CD4-positive, alpha-beta T cell treated with Interleukin-15 for 1 hour (primary cell): ENCODE measurements at places on chromosomes 13 and 19.
A peak's percentile ranks its signal among the peaks of the same experiment; 100 is the strongest.

- DNase-seq = no peak
Measured at GRCh38 chr13:101149735-101150384, 266.4 kb downstream of the NALCN start.

DNA sequence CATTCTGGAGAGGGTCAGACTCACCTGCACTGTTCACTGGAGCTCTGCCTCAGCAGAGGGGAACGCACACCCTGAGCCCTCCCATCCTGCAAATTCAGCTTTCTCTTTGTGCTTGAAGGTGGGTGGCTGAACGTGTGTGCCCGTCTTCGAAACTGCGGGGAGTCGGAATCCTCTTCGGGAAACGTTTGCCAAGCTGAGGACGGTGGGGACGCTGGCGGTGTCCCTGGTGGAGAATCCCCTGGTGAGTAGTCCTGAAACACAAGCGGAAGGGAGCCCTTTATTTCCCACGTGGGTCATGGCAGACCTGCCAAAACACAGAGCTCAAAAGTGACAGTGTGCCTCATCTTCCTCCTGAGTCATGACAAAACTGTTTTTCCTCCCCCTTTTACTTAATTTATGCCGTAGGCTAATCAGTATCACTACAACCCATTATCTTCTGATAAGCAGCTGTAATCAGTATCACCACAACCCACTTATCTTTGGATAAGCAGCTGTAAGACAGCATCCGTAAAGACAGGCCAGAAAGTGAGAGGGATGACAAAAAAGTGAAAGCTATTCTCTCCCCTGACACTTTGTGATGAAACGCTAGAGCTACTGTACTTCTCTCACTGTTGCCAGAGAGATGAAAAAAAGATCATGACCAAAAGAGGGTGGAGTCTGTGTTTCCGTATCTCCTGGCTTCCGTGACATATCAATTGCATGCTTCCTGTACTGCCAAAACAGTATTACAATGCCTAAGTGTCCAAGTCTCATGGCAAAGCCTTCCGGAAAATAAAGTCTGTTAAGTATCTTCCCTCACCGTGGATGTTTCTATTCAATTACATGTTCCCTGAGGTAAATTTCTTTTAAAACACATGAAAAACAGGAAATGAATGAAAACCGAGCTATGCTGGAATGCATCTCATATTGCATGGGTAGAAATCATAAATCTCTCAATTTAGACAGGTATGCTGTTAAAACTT lies 155.5 kb downstream of the TBC1D4 start:
- DNase-seq = peak; percentile 39

DNA sequence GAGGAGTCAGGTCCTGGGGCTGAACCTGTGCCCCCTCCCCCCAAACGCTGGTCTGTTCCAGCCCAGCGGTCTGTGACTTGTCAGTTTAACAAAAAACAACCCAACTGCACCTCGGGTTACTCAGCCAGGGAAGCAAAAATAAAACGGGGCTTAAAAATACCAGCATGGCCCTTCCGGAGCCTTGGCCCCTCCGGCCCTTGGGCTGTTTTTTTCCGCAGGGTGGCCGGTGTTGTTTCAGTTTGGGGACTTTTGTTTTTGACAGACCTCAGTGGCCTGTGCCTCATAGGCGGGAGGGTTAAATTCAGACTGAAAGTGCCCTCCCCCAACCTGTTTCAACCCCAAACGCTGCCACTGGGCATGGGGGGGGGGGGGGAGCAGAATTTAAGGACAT lies 4.0 kb downstream of the TCF3 start:
- DNase-seq = no peak

GRCh38 chr13:50998326-50998725 lies 88.7 kb downstream of the RNASEH2B start:
- DNase-seq = no peak

GRCh38 chr13:70856711-70857110 lies 748.5 kb upstream of the KLHL1 start:
- no peak for DNase-seq

DNA sequence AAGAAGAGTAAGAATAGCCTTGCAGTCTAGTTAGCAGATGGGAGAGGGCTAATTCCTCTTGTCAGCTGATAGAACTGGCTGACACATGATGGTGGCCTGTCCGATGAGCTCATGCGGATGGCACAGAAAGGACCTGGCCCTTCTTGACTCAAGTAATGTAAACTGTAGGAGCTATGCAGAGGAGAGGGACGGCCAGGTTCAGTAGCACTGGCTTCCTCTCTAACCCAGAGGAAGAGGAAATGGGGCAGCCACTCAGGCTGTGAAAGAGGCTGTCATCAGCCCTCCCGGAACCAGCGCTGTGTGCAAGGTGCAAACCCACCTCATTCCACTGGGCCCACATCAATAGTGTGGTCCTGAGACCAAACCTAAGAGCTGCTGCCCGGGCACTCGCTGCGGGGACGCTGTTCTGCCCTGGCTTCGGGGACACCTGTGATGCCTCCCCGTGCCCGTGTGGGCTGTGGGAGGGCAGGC lies 30.8 kb upstream of the USE1 start:
- peak; percentile 57 for DNase-seq

DNA sequence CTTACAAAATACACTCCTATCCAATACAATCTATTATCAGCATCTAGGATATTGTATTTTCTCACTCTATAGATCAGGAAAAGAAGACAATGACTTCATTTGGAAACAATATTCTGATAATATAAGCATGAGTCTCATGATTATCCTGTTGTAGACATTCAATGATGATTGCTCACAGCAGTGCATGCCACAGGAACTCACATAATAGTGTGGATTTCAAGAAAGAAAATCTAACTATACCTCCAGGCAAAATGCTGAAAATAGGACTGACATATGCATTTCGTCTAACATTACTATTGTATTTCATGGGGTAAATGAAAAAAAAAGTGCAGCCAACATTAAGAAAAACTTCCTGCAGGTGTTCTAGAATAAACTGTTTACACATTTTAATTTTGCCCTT lies 122.6 kb downstream of the POSTN start:
- no peak for DNase-seq

DNA sequence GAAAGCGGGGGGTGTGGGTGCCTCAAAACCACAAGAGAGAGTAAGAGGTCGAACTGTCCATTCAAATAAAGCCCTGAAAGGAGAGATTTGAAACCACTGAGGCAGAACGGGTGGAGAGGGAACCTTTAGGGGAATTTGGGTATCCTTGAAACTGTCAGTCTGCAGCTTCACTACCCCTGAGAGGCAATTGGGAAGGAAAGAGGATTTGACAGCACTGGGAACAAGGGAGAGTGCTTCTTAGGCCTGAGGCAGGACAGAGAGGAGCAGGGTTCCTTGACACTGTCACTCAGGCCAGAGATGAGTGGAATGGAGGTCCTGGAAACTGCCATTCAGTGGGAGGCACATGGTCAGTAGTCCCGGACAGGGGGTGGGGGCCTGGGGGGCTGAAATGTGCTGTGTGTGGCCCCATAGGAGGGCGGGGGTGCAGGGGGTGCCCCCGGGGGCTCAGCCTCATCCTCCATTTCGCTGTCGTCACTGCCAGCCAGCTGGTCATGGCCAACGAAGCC lies 5.0 kb downstream of the GFY start:
- no peak for DNase-seq

GRCh38 chr13:26971990-26972887 lies 199.4 kb downstream of the USP12 start:
- no peak for DNase-seq

- DNase-seq = peak; percentile 71
Measured at GRCh38 chr19:41175801-41176777, 16.9 kb upstream of the CYP2S1 start.

DNA sequence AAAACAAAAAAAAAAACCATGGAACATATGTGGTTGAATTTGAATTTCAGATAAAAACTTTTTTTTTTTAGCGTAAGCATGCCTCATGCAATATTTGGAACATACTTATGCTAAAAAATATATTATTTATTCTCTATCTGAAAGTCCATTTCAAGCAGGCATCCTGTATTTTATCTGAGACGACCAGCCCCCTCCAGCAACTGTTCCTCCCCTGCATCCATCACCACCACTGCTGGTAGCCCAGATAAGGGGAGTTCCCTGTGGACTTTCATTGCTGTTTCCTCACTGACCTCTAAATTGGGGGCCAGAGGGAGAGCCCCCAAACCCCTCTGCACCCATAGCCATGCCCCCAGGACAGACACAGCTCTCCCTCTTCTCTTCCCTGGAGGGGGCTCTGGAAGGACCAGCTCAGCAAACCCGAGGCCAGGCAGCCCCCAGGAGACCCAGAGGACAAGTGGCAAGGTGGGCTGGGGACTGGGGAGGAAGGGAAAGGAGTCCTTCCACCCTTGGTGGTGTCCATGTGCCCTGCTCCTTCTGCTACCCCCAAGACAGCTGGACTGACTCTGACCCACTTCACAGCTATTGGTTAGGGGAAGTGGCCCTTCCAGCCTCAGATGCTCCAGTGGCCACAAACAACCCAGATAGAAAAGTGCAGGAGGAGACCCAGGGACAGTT lies 6.6 kb upstream of the SIGLEC12 start:
- no peak for DNase-seq

DNA sequence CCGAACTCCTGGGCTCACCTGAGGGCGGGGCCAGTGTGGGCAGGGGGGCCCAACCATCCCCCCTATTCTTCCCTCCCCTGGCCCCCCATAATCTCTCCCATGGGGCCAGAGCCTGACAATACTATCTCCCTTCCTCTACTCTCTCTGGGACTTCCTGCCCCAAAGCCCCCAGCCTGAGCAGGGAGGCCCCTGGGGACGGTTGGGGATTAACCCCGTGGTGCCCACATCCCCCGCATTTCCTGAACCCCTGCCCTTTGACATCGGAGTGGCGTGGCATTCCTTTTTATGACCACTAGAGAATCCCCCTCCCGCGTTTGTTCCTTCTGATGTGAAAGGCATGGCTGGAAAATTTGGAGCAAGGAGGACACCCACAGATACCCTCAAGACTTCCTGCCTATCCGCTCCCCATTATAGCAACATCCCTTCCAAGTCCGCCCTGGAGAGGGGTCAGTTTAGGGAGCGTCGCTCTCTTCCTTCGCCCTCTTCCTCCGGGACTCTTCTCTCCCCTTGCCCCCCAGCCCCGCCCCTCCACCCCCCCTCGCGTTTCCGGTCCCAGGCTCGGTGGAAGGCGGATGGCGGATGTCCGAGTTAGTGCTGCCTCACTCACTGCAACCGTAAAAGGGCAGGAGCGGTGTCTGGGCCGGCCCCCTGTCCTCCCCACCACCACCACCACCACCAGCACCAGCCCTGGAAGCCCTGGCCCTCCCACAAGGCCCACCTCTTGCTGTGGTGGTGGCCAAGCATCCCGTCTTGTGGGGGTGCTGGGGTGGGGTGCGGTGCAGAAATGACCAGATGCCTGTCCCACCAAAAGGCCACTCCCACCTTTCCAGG lies 1.8 kb downstream of the VASP start:
- peak; percentile 65 for DNase-seq

DNA sequence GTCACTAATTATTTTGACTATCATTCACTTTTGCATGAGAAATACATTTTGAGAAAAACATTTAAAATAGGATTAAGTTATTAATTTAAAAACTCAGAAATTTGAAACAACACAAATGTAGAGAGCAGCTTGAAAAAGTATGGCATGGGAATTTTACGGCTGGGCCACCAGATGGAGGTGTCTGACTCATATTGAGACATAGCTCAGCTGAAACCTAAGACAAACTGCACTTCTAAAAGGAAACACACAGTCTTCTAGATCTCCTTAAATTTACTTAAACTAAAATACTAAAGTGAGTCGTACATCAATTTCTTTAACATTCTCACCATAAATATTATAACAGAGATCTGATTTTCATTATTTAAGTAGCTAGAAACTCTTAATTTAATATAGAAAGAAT lies 41.9 kb upstream of the POSTN start:
- DNase-seq = no peak

GRCh38 chr13:23436680-23437079 lies 3.2 kb upstream of the SACS start:
- DNase-seq = no peak

- peak; percentile 68 for DNase-seq
Measured at GRCh38 chr19:48510421-48511268, 990 bp downstream of the LMTK3 start.

GRCh38 chr13:51978796-51979556 lies 32.3 kb downstream of the ATP7B start:
- no peak for DNase-seq
